ENCODE measurements at places on chromosomes 5 and 9. TPM values are rescaled to one million over a fixed set of nuclear protein-coding genes. Genes with fewer than 3 reads are reported as not detected.

DNA sequence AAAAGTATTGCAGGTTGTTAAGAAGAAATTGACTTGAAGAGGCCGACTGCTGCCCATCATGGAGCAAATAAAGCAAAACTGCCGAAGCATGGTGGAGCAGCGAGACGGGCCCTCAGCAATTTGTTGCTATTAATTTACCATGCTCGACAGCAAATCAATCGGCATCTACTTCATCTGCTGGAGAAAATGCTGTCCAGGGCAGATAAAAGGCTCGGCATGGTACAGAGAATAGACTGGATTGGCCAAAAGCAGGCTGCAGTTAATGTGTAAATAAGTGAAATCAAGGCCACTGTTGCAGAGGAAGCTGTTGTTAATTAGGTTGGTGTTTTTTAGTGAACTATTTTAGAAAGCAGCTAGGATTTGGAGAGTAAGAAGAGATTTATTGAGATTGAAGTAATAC, 8.3 kb downstream of the TLE4 start:
- DNase-seq = no peak

- no peak for DNase-seq
Measured at GRCh38 chr5:13581914-13582313, 362.6 kb downstream of the DNAH5 start.

GRCh38 chr5:97096191-97096590, 46.2 kb downstream of the LIX1 start:
- no peak for DNase-seq

GRCh38 chr9:96486386-96487028, 36.5 kb downstream of the HABP4 start:
- DNase-seq = peak; percentile 85

The SOHLH1 gene
- total RNA-seq = not detected

The SLC45A2 gene
- 0.48 TPM for total RNA-seq
